ENCODE measurements at places on chromosomes 5 and 9.

DNA sequence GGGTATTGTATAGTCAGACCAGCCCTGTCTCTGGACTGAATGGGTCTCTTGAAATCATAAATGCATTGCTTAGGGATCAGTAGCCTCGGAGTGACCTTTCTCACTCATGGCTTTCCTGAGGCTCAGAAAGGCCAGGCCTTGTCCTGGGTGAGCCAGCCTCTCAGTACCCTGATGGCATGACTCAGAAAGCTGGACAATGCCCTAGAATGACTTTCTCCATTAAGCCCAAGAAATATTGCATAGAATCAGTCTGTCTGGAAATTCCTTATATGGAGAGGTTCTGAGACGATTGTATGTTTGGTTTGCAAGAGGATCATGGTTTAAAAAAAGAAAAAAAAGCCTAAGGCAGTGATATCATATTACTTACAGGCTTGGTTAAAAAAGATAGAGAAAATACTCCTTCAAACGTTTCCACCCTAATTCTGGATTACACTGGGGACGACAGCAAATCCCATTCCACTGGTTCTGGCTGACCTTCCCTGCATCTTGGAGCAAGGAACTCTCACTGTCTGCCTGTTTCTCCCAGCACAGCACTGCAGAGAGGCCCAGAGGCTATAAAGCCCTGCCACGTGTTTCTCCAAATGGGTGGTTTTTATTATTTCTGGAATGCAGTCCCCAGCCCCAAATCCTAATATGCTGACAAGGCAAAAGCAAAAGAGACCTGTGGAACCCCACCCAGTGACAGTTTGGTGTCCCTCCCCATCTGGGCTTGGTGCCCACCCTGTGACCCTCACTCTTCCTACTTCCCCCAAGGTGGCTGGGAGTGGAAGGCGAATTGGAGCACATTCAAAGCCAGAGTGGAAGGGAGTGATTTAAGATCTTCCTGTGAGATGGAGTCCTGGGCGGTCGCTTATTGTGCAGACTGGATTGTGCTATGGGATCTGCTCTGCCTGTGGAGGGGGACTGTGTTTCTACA lies 34.4 kb downstream of the MAP1B start:
- peak; percentile 94 for DNase-seq

DNA sequence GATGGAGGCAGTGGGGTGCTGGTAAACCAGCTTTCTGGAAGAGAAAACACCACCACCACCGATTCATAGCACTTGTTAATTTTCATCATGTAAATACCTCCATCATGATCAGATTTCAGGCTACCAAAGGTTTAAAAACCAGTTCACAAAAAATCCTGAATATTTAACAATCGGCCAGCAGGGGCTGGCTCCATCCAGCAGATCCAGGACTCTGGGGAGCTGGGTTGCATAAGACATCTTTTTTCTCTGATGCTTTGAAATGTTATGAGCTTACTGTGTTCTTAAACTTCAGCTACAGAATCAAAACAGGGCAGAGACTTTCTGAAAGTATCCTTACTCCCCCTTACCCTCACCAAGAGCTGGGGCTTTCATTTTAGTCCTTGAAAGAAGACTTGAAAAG lies 14.6 kb upstream of the RNF183 start:
- no peak for DNase-seq

DNA sequence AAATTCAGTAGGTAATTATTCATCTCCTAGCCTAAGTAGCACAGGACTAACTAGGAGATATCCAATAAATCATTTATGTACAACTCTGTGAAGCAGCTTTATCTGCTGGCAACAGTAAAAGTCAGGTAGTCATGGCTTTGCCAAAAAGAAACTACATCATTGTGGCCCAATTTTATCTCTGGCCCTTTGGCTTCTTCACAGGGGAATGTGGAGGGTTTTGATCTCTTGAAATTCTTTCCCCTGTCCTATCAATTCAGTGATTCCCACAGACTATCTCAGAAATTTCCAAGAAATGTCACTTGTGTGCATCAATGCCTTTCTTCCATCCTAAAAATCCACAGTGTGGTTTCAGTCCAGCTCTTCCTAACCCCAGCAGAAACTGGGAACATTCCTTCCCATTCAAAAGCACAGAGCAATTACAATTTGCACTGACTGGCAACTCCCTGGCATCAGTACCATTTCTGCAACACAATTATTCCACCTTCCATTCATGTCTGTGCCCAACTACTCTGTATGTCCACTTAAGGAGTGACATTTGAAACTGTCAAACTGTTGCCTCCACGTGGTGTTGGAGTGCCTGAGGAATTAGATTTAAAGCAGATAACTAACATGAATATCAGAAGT lies 6.6 kb downstream of the CDC14B start:
- DNase-seq: no peak

GRCh38 chr9:27338527-27338903 lies 41.6 kb upstream of the EQTN start:
- no peak for DNase-seq

- no peak for DNase-seq
Measured at GRCh38 chr5:76477571-76477970, 74.5 kb downstream of the IQGAP2 start.

DNA sequence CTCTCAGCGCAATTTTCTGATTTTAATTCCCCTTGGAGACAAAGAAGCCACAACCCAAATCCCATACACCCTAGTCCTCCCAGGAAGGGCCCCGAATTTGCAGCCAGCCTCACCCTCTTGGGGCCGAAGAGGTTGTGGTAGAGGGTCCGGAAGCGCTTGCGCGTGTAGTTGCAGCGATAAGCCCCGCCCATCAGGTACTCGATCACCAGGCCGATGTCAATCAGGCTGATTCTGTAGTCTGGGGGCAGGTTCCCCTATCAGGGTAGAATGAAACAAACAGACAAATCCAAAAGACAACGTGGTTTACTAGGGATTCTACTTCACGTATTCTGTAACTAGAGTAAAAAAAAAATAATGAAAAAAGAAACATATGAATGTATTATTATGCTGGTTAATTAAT lies 210.6 kb upstream of the KLF9 start:
- no peak for DNase-seq

DNA sequence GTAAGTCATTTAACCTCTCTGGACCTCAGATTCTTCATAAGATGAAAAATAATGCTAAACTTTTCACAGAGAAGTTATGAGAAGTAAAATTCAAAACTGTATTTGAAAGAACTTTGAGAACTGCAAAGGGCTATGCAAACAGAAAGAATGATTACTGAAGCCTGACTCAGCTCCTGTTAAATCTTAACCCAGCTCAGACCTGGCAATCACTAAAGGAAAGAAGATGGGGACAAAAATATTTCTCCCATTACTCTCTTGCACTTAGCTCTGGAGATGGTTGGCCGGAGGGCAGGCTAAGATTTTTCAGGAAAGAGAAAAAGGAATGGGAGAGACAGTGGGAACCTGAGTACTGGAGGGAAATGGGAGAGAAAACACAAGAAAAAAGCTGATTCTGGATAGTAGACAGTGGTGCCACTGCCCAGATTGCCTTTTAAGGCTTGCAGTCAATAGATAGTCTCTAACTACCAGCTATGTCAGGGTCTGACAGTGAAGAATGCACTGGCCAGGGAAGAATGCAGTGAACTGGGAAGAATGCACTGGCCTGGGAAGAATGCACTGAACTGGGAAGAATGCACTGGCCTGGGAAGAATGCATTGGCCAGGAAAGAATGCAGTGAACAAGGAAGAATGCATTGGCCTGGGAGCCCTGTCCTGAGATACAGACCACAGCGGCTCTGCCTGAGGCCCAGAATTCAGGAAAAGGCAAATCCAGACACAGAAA lies 25.2 kb upstream of the CEMIP2 start:
- no peak for DNase-seq

GRCh38 chr9:21317956-21318923 lies 13.1 kb upstream of the IFNA5 start:
- DNase-seq: peak; percentile 28

DNA sequence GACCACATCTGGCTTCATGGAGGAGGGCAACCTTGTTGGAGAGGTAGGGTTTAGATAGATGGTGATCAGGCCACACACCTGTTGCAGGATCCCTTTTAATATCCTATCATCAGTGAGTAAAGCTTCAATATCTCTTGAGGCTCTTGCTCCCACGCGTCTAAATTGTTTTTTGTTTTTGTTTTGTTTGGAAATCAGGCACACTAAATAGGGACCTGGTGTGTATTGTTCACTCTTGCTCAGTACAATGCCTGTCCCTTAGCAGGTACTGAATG lies 2.6 kb upstream of the TMEM268 start:
- no peak for DNase-seq

DNA sequence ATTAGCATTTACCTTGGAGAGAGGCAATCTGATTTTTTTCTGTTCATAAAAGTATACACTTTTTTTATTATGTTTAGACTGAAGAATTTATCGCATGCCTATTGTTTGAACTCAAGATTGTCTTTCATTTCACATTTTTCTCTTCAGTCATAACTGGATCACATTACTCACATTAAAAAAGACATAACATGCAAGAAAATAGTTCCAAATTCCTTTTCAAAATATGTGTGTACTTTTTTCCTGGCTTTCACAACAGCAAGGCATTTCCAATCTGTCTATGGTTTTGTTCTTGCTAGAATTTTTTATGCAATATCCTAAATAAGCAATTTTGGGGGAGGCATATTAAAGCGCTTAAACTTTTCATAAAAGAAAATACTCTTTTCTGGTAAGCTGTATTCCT lies 21.2 kb downstream of the FTMT start:
- no peak for DNase-seq

DNA sequence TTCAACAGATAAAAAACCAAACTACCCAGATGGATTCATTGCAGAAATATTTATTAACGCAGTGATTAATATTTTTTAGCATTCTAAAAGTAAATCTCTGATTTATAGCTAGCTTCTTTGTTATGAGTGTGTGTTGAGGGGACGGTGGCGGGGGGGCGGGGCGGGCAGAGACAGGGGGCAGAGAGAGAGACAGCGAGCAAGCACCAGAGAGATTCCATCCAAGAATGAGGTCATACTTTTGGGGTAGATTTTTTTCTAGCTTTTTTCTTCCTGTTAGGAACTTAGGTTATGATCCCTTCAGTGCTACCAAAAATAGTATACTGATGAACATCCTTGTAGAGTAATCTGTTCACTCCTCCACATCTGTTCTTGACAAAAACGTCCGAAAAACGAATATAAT lies 500 bp upstream of the ZNF883 start:
- no peak for DNase-seq

GRCh38 chr9:72955571-72955970 lies 2.7 kb upstream of the ALDH1A1 start:
- DNase-seq: no peak

DNA sequence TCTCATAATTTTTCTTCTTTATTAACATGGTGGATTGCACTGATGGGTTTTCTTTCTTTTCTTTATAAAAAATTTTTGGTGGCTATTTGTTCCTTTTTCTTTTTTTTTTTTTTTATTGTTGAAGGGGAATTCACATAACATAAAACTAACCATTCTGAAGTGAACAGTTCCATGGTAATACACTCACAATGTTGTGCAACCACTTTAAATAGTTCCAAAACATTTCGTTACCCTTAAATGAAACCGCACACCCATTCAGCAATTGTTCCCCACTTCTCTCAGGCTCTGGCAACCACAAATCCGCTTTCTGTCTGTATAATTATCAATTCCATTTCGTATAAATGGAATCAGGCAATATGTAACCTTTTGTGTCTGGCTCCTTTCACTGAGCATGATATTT lies 11.7 kb upstream of the SETX start:
- no peak for DNase-seq

DNA sequence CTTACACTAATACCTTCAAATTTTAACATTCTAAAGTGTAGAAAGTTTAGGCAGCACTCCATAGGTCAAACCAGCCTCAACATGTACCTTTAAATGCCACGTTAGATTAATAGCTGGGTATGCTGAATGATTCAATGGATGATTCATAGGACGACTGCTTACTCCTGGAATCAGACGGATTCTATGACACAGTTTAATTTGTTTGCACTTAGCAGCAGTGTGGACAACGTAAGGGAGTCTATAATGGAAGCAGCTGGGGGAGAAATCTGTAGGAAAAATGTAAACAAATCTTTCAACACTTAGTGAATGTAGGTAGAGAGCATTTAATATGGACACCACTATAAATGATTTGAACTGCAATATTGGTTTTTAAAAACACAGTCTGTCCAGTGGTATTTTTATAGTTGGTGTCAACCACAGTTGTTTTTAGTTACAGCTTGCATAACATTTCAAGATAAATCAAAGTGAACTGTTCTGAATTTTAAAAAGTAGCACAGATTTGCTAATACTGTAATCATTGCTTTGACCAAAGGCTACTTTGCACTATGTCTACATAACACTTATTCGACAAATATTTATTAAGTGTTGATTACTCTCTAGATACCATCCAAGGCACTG lies 701.5 kb upstream of the MEF2C start:
- peak; percentile 14 for DNase-seq

DNA sequence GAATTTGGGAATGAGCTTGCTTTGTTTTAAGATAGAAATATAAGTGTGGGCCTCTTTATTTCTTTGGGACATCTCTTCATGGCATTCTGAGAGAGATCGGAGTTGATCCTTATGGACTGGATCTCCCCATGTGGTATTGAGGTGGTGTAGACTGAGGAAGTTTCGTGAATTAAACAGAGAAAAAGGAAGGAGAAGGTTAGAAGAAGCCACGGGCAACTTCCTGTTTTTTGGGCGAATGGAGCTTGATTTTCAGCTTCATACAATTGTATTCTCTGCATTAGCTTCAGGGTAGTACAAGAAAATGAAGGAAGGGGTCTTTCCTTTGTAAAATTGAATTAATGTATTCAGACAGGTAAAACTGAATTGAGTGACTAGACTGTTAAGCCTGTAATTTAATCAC lies 70.5 kb upstream of the HMHB1 start:
- DNase-seq: no peak

DNA sequence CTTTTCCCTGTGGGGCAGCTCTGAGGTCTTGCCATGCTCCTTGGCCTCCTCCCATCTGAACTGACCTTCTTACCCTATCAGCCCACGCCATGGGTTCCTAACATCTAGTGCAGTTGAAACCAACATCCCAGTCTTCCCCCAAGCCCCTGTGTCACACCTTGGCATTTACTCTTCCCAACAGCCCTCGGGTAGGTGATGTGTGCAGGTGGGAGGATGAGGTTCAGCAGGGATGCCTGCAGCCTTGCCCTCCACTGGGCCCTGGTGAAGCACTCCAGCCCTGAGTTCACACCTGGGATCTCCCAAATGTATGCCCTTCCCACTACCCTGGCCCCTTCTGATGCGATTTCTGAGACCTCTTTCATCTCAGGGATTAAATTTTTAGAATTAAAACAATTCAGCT lies 15.5 kb downstream of the IRX2 start:
- DNase-seq: no peak

Measured in fibroblast of the conjunctiva (primary cell).